Fibroblast of skin of back (primary cell): ENCODE measurements at places on chromosomes 13 and 19.

GRCh38 chr19:33997690-33998089 lies 174.6 kb upstream of the LSM14A start:
- DNase-seq = no peak

DNA sequence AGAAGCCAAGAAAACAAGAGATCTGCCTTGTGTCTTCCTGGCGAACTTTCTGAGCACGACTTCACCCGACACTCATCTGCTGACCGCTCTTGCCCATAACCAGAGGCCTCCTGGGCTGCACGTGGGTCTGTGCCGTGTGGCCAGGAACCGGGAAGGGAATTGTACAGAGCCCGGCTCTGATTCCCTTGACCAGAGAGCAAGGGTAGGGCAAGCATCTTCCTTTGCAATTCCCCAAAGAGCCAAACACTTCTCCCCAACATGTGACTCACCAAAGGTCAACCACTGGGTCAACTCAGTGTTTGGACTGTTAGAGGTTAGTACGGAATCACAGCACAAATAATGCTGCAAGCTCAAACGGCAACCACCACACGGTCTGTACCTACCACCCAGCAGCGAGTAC lies 48.9 kb downstream of the KLF2 start:
- DNase-seq = peak; percentile 17

DNA sequence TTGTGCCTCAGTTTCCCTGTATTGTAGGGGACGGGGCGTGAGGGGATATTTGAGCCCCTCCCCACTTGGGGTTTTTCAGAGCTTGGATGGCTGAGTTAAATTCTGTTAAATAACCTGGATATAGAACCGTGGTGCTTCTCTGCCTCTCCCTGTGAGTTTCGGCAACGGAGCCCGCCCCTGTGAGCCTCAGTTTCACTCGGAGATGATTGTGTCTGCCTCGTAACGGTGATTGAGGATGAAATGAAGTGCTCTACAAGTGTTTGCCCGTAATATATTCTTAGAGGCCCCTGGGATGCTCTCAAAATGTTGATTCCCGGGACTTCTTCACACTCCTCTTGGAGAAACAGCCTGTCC lies 509 bp downstream of the KXD1 start:
- DNase-seq = no peak

DNA sequence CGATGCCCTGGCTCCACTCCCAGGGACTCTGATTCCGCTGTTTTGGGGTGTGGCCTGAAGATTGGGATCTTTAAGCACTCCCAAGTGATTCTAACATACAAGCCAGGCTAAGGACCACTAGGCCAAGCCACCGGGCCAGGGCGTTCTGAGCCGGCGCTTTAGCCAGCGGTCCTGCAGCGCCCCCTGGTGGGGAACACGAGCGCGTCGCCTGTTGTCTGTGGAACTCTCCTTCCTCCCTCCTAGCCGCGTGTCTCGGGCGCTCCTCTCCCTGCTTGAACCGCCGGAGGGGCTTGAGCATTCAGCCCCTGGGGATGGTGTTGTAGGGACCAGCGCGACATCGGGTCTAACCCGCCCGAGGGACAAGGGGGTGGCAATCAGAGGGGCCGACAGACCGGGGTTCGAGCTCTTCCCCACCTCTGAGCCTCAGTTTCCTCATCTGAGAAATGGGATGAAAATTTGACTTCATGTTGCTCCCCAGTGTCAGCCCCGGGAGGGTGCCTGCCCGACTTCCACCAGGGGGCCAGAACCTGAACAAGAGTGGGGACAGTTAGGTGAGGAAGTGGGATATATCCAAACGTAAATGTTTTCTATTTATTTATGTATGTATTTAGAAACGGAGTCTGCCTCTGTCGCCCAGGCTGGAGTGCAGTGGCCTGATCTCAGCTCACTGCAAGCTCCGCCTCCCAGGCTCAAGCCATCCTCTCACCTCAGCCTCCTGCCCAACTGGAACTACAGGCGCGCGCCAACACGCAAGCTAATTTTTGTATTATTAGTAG lies 18.0 kb upstream of the PNMA8B start:
- peak; percentile 57 for DNase-seq

DNA sequence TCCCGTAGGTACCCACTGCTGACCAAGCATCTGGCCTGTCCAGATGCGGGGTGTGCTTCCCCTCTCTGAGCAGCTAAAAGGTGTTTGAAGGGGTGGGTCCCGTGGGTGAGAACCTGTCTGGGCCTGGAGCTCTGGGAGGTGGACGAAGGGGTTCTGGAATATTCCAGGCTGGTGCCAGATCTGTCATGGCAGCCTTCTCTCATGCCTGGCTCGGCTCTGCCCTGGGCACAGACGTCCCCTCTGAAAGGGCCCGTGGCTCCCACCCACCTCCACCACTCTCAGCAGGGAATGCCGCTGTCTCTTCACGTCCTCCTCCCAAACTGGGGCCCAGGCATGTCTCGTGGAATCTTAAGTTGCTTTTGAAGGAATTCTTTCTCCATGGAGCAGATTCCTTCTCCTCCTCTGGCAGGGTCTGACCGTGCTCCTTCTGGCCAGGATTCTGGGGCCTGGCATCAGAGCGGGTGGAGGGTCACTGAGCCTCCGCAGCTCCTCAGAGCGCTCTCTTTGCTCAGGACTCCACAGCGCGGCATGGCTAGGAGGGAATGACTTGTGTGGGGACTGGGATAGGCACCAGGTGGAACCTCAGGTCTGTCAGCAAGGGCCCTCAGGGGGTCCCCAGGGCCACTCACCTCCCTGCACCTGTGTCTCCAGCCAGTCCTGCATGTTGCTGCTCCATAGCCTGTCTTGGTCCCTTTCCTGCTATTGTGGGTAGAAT lies 5.9 kb upstream of the MCF2L start:
- DNase-seq = no peak

- DNase-seq = no peak
These were observed 9.5 kb downstream of the NDUFA11 start for GRCh38 chr19:5893907-5894703.

- no peak for DNase-seq
These were observed 16.3 kb downstream of the TLE2 start for GRCh38 chr19:3012621-3013262.

DNA sequence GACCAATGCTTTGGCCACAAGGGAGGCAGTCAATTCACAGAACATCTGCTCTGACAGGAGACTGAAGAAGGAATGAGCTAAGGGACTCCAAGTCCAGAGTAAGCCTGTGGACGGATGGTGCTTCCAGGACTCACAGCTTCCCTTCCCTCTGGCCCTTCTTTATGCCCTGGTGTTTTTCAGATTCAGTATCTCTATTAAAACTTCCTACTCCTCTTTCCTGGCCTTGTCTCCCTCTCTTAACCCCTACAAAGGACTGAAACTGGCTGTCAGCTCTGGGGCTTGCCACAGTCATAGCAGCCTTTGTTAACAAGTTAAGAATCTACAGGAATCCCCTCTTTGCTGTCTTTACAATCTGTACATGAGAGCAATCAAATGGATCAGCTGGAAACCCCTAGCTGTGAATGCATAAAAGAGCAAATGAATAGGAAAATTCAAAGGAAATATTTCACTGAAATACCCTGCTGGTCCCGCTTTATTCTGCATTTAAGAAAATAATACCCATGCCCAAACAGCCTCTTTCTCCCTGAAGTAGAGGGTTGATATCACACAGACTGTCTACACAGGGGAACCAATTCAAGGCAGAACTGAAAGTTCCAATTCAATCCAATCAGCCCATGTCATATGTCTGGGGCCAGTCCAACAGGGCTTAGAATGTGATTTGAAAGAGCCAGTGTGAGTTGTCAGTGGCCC lies 192.3 kb downstream of the MZT1 start:
- DNase-seq = no peak

DNA sequence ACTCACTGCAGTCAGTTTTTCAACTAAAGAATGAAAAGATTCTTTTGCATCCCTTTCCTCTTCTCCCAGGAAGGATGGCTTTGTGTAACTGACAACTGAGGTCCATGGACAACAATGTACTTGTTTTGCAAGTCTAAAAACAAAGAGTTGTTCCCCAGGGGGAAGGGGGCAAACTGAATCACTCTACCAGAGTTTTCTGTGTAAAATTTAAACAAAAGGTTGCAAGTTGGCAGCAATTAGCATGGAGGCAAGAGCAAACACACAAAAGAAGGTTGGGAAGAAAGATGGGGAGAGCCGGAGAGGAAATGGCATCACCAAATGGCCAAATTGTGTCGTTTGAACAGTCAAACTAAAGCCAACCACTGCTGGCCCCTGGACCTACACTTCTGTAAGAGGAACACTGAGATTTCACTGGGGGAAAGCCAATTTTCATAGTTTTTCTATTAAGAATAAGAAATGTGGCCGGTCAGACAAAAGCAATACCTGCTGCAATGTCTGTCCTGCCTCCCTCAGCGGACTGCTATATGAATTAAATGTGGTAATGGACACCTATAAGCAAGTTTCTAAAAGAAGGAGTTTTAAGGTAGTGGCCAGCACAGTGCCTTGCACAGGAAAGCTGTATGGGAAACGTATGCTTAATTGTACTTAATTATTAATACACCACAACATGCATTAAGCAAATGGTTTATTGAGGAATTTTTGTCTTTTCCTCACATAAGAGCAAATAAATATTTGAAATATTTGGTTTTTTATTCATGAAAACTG lies 16.1 kb upstream of the SACS start:
- DNase-seq = no peak

DNA sequence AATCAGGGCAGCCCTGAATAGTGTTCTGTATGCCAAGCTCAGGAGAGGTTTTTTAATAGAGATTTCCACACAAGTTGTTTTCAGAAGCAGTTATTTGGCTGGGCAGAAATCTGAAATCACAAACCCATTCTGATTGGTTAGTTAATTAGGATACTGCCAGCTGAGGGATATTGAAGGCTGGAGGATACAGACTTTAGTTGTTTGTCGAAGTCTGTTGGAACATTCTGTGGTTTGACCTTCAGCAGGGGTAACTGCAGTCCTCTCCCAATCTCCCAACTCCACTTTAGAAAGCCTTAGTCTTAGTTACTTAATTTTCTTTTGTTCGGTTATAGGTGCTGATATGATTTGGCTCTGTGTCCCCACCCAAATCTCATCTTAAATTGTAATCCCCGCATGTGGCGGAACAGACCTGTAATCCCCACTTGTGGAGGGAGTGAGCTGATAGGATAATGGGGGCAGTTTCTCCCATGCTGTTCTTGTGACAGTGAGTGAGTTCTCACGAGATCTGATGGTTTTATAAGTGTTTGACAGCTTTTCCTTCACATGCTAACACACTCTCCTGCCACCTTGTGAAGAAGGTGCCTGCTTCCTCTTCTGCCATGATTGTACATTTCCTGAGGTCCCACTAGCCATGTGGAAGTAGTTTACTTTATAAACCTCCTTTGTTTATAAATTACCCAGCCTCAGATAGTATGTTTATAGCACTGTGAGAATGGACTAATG lies 169.2 kb downstream of the GPC5 start:
- DNase-seq = no peak

GRCh38 chr13:51639171-51639570 lies 54.9 kb downstream of the WDFY2 start:
- no peak for DNase-seq

- DNase-seq = peak; percentile 58
These were observed 500 bp upstream of the IFI30 start for GRCh38 chr19:18173054-18173571.

GRCh38 chr13:111864566-111864965 lies 202.4 kb upstream of the SOX1 start:
- DNase-seq = no peak

DNA sequence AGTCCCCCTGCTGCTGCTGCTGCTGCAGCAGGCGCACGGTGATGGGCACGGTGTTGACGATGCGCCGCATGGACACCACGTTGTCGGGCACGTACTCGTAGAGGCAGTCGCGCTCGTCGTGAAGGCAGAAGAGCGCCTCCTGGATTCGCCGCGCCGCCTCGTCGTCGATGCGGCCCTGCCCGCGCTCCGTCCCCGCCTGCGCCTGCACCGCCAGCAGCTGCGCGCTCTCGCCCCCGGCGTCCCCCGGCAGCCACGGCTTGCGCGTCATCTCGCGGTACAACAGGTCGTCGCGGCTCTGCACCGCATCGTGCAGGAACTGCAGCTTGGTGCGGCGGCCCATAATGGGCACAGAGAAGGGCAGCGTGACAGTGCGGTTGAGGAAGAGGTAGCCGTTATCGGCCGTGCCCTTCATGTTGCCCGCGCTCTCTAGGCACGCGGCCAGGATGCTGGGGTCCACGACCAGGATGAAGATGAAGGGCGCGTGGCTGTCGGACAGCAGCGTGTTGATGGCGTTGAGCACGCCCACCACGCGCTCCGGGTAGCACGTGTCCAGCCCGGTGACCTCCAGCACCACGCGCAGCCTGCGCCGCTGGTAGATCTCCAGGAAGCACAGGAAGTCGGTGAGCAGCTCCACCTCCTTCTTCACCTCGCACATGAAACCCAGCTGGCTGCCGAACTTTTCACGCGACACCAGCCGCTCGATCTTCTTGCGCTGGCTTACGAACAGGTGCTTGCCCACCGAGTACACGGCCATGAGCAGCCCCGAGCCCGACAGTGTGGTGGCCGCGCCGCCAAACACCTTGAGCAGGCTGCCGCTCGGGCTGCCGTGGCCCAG lies 8.1 kb downstream of the NKPD1 start:
- DNase-seq = peak; percentile 48
